ENCODE measurements at places on chromosomes 16 and 17.

- no peak for DNase-seq
Measured at GRCh38 chr16:21644674-21645073, 7.7 kb downstream of the IGSF6 start.

DNA sequence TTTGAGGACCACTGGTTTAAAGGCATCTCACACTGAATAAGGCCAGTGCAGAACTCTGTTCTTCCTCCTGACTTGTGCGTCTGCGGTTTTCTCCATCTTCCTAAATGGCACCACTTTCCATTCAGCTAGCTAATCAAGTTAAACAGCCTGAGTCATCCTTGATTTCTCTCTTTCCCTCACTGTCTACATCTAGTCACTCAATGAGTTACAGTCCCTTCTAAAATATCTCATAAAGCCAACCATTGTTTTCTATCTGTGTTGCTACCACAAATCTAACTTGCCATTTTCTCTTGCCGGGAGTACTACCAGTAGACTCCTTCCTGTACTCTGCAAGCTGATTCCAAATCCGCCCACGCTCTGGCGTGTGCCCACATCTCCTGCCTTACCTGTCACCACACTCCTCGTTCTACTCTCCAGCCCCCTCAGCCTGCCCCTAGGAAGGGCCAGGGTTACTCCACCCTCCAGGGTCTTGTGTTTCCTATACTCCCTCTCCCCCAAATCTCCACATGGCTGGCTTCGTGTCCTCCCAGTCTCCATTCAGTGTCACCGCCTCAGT lies 324.5 kb downstream of the SNX29 start:
- no peak for DNase-seq

- DNase-seq = peak; percentile 48
Measured at GRCh38 chr17:75827308-75828075, 16.7 kb downstream of the UNC13D start.

DNA sequence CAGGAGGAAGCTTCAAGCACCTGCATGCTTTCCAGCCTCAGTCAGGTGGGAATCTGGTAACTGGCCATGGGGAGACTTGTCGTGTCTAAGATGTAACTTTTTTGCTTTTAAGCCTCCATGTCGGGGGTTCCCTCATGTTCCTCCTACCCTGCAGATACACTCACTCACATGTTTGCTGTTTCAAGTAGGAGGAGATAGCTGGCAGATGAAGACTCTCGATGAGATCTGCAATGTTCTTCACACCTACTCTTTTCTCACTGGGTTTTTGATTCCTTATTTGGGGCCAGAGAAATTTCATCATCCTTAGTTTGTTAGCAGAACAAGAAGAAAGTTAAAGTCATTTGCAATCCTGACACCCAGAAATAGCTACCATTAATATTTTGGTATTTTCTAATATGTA lies 24.7 kb downstream of the UTP4 start:
- no peak for DNase-seq

- DNase-seq = no peak
Measured at GRCh38 chr17:29054835-29055234, 11.9 kb downstream of the PIPOX start.
